Activated CD8-positive, alpha-beta T cell treated with anti-CD3 and anti-CD28 coated beads, Interleukin-2, amount 10 ng/mL, durations not matched to agents 7 days and 5 days (primary cell): ENCODE measurements at places on chromosomes 3 and 15.
A peak's percentile ranks its signal among the peaks of the same experiment; 100 is the strongest.

GRCh38 chr15:40382580-40383456 lies at the start of gene KNSTRN:
KNSTRN (plus strand) TSS chr15:40382721; CDS start chr15:40382836, 115 bp downstream.
- DNase-seq = peak; percentile 96

DNA sequence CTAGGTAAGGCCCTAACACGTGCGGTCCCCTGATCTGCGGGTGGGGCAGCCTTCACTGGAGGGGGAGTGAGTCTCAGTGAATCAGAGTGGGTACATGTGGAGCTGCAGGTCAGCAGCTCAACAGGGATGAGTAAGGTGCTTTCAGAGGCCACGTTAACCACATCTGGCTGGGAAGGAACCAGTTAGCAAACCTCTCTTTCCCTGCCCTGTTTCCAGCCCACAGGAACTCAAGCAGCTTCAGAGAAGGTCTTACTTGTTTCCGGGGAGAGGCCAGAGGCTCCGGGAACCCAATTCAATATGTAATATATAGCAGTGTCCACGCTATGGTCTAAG lies 175.3 kb downstream of the XXYLT1 start:
- no peak for DNase-seq

DNA sequence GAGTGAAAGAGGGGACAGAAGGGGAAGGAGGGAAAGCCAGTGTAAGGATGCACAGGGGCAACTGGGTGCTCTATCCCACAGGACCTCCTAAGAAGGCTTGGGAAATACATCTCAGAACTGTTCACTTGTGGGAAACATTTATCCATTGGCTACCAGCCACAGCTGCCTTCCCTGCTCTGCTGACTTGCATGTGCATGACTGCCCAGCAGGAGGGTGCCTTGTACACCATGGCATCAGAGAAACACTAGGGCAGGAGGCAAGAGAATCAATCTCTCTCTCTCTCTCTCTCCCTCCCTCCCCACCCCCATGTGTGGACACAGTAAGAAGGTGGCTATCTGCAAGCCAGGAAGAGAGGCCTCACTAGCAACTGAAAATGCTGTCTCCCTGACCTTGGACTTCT lies 62.9 kb upstream of the ZBTB38 start:
- no peak for DNase-seq

DNA sequence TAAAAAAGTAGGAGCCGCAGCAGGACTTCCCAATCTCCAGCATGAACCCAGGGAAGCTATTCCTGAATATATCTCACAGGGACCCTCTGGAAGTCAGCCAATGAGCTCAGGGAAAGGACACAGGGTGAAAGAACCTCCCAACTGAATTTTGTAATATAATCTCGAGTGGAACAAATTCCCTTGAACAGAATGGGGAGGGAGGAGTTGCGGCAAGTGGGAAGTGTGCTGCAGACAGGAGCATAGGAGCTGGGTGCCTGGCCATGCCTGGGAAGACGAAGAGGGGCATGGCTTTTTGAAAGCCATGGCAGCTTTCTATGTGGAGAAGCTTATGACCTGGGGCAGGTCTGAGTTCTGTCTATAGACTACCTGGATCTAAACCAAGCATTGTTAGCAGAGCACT lies 98.4 kb downstream of the CBLB start:
- no peak for DNase-seq

- no peak for DNase-seq
Observed at GRCh38 chr3:59644479-59645402, 594.9 kb upstream of the CFAP20DC start.

DNA sequence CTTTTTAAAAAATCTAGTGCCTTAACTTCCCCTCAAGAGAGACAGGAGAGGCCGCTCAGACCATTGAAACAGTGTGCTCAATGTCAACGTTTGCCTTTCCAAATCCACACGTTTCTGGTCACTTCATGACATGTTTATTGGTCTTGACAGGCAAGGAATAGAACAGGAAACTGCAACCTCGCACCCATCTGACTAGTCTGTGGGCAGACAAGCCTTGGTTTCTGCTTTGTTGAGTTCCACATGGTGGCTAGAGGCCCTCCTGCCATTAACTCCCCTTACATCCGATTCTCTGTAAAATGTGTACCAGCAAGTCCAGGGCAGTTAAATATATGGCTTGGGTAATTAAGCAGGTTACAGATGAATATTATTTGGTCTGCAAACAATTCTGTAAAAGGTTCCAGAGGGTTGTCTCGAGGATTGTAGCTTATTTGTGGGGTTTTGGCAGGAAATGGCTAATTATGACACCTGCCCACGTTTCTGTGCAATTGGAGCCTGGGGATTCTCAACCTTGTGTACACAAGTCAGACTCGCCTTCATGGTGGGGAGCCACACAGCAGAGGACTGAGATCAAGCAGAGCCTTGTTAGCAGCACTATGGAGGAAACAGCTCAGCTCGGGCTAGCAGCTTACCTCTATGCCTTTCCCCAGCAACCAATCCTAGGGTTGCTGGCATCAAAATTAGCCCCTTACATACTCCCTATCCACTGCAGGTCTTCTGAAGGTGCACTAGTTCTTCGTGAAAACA lies 317.5 kb upstream of the IGF1R start:
- no peak for DNase-seq

DNA sequence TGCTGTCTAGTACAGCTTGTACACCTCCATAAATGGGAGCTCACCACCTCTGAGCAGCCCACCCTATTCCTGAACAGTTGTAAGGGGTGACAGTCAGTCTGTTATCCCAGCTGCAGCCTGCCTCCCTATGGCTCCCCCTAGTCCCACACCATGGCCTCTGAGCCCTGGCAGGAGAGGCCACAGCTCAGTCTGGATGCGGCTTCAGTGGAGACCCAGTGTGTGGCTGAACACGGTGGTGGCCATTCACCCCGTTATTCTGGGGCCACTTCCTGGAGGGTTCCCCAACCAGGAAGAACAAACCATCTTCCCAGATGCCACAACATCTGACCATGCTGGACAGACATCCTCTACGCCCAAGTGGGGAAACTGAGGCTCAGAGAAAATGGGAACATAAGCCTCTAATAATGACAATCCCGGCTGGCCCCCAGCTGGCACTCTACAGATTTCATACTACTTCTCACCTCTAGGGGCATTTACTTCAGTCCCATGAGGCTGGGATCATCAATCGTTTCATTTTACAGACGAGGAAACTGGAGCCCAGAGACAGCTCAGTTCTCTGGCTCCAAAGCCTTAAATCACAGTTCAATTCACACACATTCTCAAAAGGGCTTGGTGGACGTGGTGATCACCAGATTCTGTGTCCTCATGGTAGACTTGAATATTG lies 9.2 kb upstream of the GRIP2 start:
- DNase-seq = no peak

DNA sequence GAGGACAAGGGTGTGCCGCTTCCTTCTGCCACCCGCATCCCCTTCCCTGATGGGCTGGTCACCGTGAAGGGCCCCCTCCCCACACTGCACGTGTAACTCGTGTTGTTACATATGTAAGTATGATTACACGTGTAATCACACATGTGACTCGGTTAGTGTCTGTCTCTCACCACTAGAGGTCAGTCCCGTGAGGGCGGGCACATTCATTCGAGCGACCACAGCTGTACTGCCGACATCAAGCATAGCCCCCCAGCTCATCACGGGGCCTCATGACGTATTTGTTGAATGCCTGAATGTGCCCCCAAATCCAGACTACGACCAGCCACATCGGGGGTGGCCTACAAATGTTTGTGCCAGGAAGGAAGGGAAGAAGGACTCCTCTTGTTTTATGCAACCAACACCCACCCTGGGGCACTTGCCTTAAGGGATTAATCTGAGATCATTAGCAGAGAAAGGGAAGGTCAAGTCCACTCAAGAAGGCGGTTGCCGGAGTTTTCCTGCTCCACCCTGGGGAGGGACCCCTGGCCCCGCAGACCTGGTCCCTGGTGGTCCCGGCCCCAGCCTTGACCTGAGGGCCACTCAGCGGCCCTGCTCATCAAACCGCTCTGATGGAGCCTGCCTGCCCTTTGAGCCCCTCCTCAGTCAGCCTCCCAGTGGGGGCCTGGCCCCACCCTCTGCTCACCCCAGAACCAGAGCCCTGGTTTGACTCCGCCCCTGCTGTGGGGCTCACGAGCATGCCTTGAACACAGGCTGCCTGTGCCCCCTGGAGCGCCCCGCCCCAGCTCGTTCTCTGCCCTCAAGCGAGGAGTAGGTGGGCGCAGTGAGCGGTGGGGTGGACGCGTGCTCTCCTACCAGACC lies 52.8 kb downstream of the RGMA start:
- DNase-seq = peak; percentile 63

DNA sequence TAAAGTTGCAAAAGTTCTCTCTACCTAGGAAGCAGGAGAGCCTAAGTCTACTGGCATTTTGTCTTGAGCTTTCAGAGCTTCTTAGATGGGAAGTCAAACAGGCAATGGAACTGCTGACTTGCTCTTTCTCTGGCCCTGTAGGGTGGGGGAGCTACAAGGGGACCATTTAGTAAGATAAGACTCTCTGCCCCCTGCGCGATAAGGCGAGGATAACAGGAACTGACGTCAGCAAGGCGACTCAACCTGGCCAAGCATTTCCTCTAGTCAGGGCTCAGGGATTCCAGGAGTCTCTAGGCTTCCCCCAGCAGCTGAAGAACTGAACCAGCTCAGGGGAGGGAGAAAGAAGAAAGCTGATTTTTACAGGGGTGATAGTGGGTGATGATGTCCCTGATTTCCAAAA lies 5.8 kb downstream of the RARB start:
- DNase-seq = no peak

GRCh38 chr15:55819397-55820034 lies 76.6 kb upstream of the PRTG start:
- DNase-seq = no peak

GRCh38 chr3:69692761-69693160 lies 46.5 kb upstream of the MITF start:
- DNase-seq = no peak

- no peak for DNase-seq
Observed at GRCh38 chr3:72035606-72036005, 250.7 kb upstream of the PROK2 start.

GRCh38 chr15:66855041-66855440 lies 153.0 kb downstream of the SMAD6 start:
- no peak for DNase-seq

DNA sequence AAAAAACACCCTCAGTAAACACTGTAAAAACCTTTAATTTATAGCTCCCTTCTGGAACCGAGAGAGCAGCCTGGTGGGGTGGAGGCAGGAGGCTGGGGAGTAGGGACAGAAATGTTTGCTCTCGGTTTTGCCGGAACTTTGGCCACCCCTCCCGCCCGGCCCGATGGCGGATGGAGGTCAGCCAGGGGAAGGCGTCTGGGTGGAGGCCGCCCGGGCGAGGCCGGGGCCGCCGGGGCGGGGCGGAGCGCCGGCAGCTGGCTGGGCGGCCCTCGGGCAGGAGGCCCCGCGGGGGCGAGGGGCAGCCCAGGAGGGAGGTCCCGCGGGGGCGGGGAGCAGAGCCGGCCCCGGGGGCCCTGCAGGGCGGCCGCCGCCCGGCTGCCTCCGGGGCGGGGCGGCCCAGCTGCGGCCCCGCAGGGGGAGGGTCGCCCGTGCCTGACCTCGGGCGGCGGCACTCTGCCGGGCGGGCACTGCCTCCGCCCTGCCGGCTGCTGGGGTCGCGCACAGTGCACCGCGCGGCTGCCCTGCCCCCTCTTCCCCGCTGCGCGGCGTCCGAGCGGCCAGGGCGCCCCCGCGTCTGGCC lies 829 bp upstream of the SKIL start:
- DNase-seq = peak; percentile 48

GRCh38 chr3:128180913-128181312 lies 27.6 kb downstream of the EEFSEC start:
- DNase-seq = no peak

- DNase-seq = no peak
Observed at GRCh38 chr3:73766599-73767381, 142.0 kb upstream of the PDZRN3 start.

- no peak for DNase-seq
Observed at GRCh38 chr3:30657914-30658313, 51.5 kb downstream of the TGFBR2 start.

- DNase-seq = no peak
Observed at GRCh38 chr3:189735913-189736312, 104.7 kb downstream of the TP63 start.

GRCh38 chr15:91414124-91414523 lies 314.1 kb downstream of the SV2B start:
- no peak for DNase-seq

DNA sequence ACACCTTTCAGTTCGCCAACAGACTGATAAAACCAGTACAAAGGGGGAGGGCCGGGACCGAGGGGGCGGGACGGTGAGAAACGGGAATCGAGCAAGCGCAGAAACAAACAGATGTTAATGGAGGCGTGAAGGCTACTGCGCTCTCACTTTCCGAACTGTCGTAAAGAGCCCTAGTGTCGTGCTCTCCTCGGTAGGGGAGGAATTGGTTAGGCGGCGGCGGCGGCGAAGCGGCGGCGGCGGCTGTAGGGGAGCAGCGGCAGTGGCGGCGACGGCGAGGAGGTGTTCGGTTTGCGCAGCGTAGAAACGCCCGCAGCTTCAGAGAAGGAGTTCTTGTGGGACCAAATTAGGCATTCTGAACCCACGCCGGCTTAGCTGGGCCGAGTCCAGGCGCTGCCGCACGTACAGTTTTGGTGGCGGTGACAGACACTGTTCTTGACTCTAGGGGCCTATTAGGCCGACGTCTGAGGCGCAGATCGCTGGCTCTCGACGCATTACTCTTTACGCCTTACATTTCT lies at the start of gene RNF111:
Gene RNF111 (plus strand): TSS at position 173 of the 515 bp plus-strand sequence. CDS start 43,160 bp downstream, outside the sequence.
- DNase-seq = peak; percentile 95

DNA sequence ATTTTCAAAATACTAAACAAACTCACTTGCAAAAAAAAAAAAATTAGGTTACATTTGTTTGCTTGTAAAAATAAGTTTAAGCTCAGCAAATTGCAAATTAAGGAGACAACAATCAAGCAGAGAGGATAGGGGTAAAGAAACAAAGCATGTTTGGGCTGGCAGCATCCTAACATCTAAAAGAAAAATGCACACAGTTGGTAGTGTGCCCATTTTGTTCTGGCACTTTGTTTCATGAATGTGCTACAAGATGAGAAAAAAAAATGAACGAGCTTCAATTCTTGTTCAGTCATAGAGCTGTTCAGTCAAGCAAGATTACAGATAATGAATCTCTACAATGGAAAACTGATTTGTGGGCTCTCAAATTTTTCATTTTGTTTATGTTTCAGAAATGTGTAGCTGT lies 17.7 kb upstream of the ZBBX start:
- no peak for DNase-seq

- DNase-seq = no peak
Observed at GRCh38 chr15:87881026-87881425, 375.5 kb downstream of the NTRK3 start.

- no peak for DNase-seq
Observed at GRCh38 chr15:99508852-99509251, 56.9 kb upstream of the MEF2A start.

DNA sequence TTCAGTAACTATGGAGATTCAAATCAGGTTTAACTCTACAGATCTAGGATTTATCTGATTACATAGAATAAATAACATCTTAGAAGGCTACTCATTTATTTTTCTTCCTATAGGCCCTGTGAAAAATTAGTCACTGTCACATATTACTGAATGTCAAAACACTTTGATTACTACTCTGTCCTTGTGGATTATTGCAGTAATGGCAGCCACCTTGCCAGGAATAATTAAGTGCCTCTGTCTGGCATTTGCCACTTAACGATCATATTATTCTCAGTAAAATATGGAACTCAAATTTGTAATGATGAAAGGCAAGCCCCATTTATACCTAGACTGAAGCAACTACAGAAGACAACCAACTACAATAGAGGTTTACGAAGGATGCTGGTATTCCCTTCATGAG lies 596.3 kb upstream of the ARPP21 start:
- DNase-seq = no peak

GRCh38 chr15:65087411-65087810 lies 10.9 kb downstream of the KBTBD13 start:
- DNase-seq = no peak
